ENCODE measurements at places on chromosomes 12 and 14.

- no peak for DNase-seq
Observed at GRCh38 chr14:100426314-100426713, 103.2 kb downstream of the SLC25A47 start.

DNA sequence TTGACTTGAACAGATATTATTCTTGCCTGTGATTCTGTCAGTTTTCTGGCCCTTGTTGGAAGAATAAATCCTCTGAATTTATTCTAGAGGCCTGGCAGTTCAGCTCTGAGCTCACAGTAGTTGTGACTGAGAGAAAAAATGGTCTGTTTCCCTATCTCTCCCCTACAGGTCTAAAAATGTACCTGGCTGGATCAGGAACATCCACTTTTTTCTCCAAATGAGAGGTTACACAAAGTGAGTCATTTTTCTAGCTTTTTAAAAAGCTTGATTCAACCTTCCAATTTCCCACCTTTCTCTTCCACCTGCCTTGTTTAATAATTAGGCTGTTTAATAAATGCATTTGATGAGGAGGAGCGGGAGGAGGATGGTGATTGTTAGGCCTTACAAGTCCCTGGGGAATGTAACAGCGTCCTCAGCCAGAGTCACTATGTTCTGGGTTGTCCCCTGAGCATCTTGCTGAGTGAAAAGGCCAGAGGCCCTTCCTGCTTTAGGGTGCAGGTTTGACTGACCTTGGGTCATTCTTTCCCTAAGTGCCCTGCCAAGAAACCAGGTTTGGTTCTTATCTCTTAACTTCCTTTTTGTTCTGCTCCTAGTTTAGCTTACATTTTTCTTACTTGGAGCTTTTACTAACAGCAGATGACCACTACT, 91.7 kb upstream of the FUT8 start:
- DNase-seq = no peak

DNA sequence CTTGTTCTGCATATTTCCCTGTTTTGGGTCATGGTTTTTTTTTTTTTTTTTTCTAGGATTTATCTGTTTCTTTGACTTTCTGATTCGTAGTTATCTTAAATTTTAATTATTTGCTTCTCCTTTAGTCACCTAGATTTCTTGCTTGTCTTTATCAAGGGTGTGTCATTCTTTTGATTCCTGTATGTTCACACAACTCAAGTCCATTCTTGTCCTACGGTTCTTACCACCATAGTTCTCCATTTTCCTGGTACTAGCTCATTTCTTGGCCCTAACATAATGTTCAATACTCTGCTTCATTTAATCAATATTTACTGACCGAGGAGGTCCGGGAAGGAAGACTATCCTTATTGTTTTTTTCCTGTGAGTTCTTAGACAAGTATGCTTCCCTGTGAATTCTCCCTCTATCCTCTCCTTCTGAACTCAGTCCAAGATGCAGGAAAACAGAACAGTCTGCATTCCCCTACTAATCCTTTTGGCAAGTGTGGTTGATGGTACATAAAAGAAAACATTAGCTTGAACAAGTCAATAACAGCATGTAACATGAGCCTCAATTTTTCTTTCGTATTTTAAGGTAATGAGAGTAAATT, 1346.4 kb upstream of the SEL1L start:
- DNase-seq = no peak

GRCh38 chr14:65827520-65827919, 415.0 kb downstream of the FUT8 start:
- DNase-seq = no peak

GRCh38 chr14:65110525-65110924, 8.2 kb upstream of the MAX start:
- no peak for DNase-seq
